Natural killer cell treated with Interleukin-12 subunit alpha and Interleukin-12 subunit beta and Interleukin-15 and Interleukin-18, amount 100 ng/mL, for 72 hours (primary cell): ENCODE measurements at places on chromosomes 5 and 9. TPM values are rescaled to one million over a fixed set of nuclear protein-coding genes. Genes with fewer than 3 reads are reported as not detected.

DNA sequence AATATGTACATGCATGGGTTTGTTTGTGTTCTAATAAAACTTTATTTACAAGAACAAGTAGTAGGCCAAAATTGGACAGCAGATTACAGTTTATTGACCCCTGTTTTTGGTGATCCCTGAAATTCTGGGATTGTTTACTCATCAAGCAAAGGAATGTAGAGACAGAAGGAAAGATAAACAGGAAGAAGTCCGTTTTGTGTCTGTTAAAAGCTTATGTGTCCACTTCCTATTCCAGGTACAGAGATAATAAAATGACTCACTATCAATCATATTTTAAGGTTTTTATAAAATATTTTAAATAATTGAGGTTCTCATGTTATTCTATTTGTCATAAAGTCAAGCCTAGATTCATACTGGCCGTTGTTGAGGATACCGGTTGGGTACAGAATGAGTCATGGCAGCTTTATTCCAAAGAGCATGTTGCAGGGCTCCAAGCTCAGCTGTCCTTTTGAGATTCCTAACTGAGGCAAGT, 214.9 kb upstream of the DAB2 start:
- no peak for DNase-seq

DNA sequence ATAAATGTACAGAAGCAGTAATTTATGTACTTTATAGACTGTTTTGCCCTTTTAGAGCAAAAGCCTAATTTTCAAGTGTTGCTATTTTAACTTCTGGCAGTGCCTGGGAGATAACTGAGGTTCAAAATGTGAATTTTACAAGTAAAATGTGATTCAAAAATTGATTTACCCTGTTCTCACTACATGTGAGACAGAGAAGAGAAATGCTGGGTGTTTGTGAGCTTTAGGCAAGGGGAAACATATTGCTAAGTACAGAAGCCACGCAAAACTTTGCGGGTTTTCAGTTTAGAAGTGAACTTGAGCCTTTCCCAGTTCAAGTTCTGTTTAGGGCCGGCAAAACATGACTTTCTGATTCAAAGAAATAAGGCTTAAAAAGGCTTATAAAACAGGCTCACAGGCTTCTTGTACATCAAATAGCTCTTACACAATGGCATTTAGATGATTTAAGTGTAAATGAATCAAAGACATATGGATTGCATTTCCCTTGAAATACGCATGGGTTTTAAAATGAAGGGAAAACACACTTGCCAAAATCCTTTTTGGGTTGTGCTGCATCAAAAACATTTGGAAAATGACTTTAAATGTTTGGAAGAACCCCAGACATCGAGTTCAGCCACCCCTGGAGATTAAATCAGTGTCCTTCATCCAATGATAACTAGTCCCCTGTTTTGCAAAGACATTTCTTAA, 370.8 kb upstream of the MEF2C start:
- no peak for DNase-seq

- no peak for DNase-seq
These were observed 61.7 kb downstream of the FBXL17 start for GRCh38 chr5:108320231-108320630.

GRCh38 chr5:84425365-84425881, 40.7 kb upstream of the EDIL3 start:
- no peak for DNase-seq

DNA sequence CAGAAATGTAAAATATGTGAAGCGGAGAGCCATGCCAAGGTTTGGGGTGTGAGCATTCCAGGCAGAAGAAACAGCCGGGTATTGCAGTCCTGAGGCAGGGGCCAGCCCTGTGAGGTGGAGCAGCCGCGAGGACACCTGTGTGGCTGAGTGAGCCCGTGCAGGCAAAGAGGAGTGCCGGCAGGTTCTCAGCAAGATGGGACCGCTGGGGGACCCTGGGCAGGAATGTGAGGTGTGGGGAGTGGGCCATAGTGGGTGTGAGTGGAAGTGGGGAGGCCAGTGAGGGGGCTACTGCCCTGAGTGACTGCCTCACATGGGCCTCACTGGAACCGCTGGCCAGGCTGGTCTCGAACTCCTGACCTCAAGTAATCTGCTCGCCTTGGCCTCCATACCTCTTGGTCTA, 8.1 kb upstream of the PRR7 start:
- no peak for DNase-seq

DNA sequence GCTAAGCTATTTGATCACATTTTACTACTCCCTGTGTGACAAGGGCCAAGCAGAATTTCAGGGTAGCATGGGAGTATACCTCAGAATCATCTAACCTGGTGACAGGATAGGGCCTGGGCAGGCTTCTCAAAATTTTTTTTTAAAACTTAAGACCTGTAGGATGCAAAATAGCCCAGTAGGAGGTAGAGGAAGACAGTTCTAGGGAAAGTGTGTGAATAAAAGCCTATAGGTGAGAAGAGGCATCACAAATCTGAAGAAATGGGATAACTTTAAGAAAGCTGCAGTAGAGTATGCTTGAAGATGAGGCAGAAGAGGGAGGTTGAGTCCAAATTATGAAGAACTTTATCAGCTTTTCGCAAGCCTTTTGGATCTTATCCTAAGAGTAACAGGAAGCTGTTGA, 32.3 kb downstream of the CNTRL start:
- DNase-seq, result no peak

DNA sequence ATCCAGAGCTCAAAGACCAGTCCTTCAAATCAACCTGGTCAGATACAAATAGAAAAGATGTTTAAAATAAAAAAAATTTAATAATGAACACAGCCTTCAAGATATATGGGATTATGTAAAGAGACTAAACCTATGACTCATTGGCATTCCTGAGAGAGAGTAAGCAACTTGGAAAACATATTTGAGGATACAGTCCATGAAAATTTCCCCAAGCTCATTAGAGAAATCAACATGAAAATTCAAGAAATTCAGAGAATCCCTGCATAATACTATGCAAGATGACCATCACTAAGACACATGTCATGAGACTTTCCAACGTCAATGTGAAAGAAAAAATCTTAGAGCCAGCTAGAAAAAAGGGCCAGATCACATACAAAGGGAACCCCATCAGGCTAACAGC, 512.9 kb upstream of the PTGER4 start:
- no peak for DNase-seq

DNA sequence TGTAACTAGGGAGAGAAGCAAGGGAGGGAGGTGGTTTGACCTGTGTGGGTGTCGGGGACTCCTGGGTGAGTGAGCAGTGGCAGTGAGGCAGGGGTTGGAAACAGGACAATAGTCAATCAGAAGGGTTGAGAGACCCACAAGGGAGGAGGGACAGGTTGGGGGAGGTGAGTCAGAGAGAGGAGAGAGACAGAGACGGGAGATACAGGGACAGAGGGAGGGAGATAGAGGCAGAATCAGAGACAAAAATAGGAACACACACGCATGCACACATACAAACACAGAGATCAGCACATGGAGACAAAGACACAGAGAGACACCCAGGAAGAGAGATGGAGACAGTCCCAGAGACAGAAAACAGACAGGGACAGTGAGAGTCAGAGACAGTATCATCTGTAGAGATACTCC, 39.3 kb upstream of the PTGS1 start:
- DNase-seq, result peak; percentile 23

- no peak for DNase-seq
These were observed 33.2 kb downstream of the KDM3B start for GRCh38 chr5:138385660-138386059.

- no peak for DNase-seq
These were observed 43.9 kb downstream of the ADAMTS2 start for GRCh38 chr5:179301376-179301775.

GRCh38 chr5:143106174-143106573, 297.3 kb downstream of the NR3C1 start:
- no peak for DNase-seq

Gene TEK
- total RNA-seq, result not detected

Gene ECM2
- total RNA-seq, result not detected

Gene KCNIP1
- not detected for total RNA-seq

Gene TNC
- total RNA-seq, result 0.64 TPM
